ENCODE measurements at places on chromosomes 1 and 21.

DNA sequence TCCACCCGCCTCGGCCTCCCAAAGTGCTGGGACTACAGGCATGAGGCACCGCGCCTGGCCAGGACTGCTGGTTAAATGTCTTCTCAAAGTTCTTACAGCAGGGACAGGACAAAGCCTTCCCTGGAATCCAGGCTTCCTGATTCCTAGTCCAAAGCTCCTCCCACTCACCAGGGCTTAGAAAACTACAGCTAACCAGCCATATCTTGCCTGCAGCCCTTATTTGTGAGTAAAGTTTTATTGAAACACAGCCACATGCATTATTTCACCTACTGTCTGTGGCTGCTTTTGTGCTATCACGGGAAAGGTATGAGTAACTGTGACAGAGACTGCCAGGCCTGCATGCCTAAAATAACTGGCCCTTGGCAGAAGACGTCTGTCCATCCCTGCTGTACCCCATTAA lies 24.4 kb downstream of the TMCO4 start:
- no peak for DNase-seq

GRCh38 chr21:16708101-16708835 lies 804.6 kb upstream of the CXADR start:
- no peak for DNase-seq

DNA sequence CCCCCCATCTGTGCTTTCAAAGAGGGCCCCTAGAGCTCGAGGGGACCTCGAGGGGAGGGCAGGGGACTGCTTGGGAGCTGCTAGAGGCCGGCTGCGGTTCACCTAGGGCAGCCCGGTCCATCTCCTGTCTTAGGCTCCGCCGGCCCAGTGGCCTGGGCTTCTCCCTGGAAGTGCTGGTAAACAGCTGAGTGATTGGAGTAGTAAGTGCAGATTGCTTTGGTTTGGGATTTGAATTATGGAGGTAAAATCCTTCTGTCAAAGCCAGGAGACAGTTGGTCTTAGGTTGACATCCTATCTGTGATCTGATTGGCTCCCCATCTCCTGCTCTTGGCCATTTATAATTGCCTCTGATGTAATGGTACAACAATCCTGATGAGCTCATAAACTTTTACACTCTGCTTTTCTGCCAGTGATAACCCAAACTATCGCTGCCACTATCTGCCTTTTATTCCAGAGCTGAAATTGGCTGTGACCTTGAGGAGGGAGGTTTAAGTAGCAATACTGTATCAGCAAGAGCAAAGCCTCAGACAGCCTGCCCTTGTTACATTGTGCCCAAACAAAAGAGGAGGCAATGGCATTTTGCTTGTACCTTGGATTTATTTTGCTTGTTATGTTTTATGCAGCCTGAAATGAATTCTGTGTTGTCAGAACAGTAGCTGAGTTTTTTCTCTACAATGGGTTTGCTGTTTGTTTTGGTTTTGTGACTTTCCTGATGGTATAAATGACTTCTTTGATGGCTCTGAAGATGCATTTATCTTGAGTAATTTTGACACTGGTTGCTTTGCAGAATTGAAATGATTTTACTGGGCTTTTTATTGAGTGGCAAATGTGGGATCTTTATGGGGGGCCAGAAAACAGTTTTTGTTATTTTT lies 2.4 kb downstream of the ARID1A start:
- DNase-seq: peak; percentile 78

DNA sequence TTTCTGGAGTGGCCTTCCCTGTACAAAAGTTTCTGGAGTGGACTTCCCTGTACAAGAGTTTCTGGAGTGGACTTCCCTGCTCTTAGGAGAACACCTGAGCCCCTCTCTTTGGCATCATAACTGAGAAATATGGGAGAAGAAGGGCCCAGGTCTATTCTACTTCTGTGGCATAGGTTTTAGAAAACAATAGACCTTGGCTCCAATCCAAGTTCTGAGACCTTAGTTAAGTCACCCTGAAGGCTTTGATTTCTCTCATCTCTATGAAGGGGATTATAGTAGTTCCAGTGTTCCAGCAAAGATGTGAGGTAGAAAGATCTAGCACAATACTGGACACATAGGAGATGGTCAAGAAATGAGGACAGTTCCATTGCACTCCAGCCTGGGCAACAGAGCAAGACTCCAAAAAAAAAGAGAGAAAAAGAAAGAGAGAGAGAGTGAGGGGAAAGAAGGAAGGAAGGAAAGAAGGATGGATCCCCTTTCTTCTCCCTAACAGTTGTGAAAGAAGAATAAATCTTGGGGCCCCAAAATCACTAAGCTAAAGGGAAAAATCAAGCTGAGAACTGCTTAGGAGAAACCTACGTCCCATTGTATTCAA lies 13.3 kb upstream of the EIF4G3 start:
- no peak for DNase-seq

DNA sequence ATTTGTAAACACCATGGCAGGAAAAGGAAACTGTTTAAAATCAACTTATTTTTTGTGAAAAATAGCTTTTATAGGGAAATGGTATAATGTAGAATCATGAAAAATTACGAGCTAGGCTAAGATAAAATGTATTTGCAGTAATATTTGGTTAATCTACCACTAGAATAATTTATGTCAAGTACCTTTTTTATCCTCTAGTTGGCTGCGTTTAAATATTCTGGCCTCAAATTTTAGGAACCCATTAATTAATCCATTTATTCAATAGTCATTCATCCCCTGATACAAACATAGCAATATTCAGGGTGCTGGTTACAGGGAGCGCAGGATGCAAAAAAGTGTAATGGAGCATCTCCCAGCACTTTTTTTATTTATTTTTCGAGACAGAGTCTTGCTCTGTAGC lies 8.6 kb upstream of the IER5 start:
- no peak for DNase-seq

Data from inflammatory macrophage (primary cell).